Suppressor macrophage treated with lipopolysaccharide for 1 hour (primary cell): ENCODE measurements at places on chromosomes 2 and 18.

- peak; percentile 8 for DNase-seq
These were observed 14.8 kb upstream of the CLASP1 start for GRCh38 chr2:121664086-121664485.

DNA sequence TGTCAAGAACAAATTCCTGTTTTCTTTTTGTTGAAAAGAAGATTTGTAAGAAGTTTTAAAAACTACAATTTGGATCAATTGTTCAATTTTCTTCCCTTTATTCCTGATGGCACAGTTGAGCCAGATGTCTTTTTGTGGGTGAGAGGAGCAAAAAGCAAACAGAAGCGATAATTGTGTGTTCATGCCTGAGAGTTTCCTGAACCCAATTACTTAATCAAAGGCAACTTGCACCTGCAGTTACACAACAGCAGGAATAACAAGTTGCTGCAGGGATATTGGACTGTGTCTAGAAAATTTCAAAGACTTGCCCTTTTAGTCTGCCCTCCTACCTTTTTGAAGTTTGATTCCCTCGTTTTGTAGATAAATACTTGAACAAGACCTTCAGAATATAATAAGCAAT, 383.6 kb downstream of the DSEL start:
- no peak for DNase-seq

- DNase-seq: no peak
These were observed 285.5 kb upstream of the LRRTM4 start for GRCh38 chr2:77807531-77808215.

- no peak for DNase-seq
These were observed 493.1 kb downstream of the XIRP2 start for GRCh38 chr2:167381349-167381748.

DNA sequence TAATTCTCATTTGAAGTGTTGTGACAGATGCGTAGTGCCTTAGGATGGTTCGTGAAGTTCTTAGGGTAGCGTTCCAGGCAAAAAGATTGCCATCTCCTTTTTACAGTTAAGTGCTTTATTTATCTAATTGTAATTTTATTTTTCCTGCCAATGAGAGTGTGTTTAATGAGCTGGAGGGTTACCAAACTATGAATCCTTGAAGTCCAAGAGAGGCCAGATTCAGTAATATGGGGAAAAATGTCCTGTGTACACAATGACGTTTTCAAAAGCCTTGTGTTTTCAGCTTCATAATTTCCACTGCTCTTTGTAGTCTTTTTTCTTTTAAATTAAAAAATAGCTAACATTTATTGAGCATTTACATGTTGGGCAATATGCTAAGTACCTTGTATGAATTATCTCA, 23.8 kb downstream of the ACYP2 start:
- DNase-seq: no peak

DNA sequence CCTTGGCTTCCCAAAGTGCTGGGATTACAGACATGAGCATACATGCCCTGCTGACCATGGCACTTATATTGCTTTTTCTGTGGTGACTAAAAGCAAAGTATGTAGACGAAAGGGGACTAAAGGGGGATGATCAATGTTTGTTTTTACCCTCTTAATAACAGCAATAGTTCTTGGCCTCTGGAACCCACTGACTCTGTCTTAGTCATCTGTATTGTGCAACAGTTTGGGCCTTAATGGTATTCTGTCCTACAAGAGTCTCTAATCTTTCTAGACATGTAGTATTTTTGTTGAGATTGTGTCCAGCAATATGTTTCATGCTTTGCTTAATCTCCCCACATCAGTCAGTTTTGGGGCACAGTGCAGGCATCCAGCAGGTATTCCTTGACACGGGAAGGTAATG, 359.9 kb upstream of the FANCL start:
- DNase-seq: no peak

DNA sequence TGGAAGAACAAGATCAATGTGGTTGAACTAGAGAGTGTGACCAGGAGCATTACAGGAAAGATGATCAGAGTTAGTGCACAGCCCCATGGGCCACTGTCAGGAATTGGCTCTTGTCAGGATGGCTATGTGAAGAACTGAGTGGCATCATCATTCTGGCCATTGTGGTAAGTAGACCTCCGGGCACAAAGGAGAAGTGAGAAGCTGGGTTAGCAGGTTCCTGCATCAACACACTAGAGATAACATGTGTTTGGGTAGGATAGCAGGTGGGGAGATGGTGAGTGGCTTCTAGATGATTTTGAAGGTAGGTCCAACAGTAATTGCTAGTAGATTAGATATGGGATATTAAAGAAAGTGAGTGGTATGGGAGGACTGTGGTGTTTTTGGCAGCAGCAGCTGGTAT, 408.2 kb downstream of the TSN start:
- DNase-seq: no peak

GRCh38 chr2:188765522-188766470, 208.4 kb upstream of the COL3A1 start:
- DNase-seq: no peak

DNA sequence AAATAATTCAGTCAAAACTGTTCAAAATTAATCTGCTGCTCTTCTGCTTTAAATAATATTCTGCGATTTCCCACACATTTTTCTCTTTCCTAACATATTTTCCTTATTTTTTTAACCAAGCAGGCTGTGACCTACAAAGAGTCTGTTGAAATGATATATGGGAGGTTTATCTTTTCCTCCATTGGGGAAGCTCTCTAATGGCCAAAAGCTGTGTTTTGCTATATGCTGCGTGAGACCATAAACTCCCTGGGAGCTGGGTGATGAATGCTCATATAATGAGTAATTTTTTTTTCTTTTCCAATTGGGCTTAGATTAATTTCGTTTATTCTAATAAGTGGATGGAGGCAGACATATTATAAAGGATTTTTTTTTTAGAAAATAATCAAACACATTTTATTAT, 72.2 kb upstream of the MAP2 start:
- DNase-seq: no peak

DNA sequence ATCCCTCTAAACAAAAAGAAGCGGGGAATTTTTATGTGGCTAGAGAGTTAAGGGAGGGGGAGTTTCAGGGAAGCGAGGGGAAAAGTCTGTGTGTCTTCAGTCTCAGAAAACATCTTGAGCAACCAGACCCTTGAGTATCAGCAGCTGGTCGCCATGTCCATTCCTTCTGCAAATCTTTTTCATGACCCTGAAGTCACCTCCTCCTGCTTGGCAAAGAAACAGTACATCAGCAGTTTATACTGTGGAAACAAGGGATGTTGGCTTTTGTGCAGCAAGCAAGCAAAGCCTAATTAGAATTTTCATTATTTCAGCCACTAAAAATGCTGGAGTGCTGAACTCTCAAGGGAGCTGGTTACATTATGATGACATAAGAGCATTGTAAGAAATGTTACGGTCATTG, 187.4 kb upstream of the SLC8A1 start:
- DNase-seq: no peak

- DNase-seq: no peak
These were observed 48.0 kb downstream of the NAT8 start for GRCh38 chr2:73594251-73594650.

DNA sequence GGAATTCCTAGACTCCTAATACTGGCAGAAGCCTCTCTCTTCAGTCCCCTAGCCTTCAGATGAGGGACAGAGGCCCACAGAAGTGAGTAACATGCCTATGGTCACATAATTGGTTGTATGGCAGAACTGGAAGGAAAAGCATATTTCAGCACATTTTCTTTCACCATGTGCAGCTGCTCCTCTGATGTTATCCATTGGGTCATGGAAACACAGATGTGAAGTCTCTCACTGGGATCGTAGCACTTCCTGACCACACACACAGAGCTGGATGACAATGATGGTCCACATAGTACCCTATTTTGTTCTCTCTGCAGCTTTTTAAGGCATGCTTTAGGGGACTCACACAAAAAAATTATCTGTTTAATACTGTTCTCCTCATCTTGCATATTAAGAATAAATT, 24.5 kb downstream of the MYO3B start:
- no peak for DNase-seq

- DNase-seq: no peak
These were observed 126.2 kb upstream of the ZNF516 start for GRCh38 chr18:76621226-76621625.

- DNase-seq: no peak
These were observed 84.2 kb downstream of the TGFA start for GRCh38 chr2:70469435-70469834.

GRCh38 chr2:210727549-210727948, 171.2 kb downstream of the CPS1 start:
- no peak for DNase-seq

GRCh38 chr2:177753682-177754491, 318.7 kb downstream of the PDE11A start:
- peak; percentile 61 for DNase-seq

- no peak for DNase-seq
These were observed 218.7 kb downstream of the HNMT start for GRCh38 chr2:138182937-138183312.

- DNase-seq: no peak
These were observed 129.0 kb downstream of the GALNT1 start for GRCh38 chr18:35710581-35710980.

DNA sequence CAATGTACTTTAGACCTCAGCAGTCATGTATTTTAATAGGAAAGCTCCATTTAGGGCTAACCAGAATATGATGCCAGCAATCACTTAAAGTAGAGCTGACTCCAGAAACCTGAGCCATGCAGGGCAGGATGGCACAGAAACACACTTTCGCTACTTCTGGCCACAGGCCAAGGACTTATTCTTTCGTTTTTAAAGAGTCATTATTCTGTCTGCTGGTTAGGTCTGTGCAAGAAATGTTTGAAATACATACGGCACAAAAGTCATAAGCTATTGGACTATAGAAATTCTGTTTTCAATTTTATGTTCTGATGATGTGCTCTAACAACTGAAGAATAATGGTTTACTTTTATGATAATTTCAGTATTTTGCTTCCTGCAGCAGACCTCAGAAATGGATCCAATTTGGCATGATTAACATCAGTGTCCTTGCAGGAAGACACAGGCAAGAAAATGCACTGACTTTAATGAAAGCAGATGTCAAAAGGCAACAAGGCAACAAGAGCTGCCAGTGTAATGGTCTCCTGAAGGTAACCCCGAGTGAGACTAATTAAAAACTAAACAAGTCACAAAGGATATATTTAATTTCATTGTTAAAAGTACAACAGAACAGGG, 114.4 kb upstream of the CHRNA1 start:
- DNase-seq: no peak

GRCh38 chr2:48312126-48312525, 217.8 kb upstream of the STON1 start:
- DNase-seq: no peak

DNA sequence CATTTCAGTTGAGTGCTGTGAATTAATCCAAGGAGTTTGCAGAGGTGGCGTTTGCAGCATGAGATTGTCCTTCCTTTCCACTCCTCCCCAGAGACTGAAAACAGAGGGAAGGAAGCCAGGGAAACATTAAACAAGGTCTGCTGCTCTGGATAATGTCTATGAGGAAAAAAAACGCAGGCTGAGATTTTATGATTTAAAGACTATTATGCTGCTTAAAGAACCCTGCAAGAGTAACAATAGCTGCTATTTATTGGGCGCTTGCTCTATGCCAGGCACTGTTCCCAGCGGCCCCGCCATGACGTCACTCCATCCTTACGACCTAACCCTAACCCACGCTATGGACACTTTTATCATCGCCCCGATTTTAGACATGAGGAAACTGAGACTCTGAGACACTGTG, 222.4 kb downstream of the BCL2 start:
- no peak for DNase-seq

DNA sequence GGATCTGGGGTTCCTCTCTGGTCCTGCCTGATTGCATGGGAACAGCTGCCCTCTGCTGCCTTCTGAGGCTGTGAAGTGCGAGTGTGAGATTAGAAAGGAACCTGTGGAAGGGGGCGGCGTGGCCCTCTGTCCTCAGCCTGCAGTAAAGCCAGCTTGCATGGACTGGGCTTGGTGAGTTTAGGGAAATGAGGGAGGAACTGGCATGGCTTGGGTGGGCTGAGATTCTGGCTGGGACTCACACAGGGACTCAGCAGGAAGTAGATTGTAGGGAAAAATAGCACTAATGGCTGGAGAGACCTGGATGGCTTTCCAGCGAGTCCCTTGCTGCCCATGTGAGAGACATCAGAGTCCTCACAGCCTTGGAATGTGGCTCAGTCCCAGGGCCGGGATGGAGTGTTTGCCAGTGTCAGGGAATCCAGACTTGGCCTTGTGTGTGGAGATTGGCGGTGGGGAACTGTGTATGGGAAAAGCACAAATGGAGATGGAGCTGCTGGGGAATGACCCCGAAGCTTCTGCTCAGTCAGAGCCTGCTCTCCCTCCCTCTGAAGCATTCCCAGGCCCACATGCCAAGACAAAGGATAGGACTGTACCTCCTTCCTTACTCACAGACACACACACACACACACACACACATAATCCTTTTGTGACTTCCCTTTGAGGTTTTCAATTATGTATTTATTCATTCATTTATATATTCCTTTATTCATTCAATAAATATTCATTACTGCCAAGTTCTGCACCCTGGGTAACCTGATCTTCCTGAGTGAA, 115.4 kb downstream of the ACAA2 start:
- DNase-seq: no peak

DNA sequence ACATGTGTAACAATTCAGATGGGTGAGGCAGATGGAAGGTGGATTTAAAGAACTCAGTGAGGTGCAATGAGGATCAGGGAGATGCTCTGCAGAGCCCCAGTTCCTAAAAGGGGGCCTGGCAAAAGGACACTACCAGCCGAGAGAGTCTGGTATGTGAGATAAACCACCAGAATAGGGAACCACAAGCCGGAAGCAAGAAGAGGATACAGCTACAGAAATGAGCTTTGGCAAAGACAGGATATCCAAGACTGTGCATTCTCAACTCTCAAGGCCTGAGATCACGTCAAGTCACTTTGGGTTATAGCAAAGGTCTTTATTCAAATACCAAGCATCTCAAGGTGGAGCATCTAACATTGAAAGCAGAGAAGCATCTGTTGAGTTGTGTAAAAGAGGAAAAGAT, 293.5 kb downstream of the ARHGAP15 start:
- DNase-seq: peak; percentile 6

DNA sequence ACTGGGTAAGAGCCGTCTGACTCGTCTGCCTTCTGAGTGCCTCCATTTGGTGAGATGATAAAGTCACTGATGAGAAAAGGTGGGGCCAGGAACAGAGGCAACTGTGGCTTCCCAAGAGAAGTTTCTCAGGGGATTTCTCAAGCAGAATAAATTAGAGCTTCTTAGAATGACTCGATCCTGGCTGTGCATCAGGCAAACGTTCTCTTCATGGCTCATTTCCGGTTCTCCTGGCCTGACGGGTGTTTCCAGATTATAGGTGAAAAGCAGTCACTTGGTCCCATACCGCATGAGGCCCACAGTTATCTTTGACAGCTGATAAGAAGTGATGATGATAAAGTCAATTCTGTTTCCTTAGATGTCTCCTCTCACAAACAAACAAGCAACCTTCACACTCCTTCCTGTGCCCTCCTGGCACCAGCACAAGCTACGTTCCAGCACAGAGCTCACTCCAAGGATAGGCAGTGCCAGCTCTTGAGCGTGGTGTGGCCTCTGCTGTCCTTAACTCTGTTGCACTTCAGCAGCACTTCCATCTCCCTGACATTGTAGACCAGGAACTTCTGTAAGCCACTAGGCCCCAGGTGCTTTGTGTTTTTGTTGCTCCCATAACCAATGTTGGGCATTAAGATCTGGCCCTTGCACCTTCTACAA, 37.8 kb upstream of the KCNF1 start:
- DNase-seq: peak; percentile 58

GRCh38 chr2:234374736-234375135, 122.1 kb downstream of the ARL4C start:
- DNase-seq: no peak
